ENCODE measurements at places on chromosomes 4 and X.

DNA sequence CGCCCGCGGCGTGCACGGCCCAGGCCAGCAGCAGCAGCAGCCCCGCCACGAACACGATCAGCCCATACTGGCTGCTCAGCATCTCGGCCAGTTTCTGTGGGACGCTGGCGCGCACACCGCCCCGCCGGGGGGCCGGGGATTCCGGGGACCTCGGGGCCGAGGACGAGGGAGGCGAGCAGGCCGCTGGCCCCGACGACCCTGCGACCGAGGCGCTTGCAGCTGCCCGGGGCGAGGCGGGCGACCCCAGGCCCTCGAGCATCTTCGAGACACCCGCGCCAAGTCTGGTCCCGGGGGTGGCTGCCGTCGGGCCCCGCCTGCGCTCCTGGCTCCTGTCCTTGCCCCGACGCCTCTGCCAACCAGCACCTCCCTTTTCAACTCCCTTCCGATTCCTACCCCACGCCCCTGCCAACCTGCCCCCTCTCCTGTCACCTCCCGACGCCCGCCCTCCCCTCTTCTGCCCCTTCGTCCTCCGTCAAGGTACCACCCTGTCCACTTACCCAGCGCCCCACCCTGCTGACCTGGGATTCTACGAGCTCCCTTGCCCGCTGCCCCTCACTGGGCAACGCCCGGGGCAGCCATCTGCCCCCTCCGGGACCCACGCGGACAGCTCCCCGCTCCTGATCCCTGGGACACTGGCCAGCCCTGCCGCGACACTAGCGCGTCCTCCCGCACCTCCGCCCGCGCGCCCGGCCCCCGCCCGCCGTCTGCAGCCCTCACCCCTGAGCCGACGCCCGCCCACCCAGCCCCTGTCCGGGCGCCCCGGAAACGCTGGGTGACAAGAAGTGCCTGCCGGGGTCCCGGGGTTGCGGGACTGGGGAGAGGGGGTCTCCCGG lies at the start of gene OTOP1:
TSS of gene OTOP1 (minus strand) at position 324 of the 833 bp plus-strand sequence. CDS start at position 259, 65 bp downstream.
- no peak for DNase-seq

DNA sequence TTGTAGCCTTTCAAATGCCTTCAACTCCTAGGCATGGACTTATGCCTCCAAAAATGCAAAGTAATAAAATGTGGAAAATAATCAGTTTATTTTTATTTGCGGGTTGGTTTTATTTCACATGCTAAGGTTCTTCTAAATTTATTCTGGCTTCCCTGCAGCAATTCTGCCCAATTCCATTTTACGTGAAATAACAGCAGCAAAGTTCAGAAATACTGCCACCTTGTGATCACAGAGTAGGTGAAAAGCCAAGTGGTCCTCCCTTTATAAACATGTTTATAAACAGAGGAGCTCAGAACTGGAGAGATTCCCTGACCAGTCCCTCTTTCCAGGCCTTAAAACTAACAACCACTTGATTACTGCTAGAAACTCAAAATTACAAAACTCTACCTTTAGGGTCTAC lies 14.7 kb upstream of the DCHS2 start:
- peak; percentile 24 for DNase-seq

DNA sequence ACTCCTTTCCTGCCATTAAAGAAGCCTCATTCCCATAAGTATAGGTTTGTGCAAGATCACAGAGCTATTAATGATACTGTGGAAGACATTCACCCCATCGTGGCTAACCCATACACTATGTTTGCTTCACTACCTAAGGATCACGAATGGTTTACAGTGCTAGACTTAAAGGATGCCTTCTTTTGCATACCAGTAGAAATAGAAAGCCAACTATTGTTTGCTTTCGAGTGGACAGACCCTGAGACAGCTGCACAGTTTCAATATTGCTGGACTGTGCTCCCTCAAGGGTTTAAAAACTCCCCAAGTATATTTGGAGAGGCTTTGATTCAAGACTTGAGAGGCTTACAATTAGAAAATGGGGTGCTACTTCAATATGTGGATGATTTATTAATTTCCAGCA lies 16.0 kb upstream of the PAPSS1 start:
- DNase-seq, result no peak

DNA sequence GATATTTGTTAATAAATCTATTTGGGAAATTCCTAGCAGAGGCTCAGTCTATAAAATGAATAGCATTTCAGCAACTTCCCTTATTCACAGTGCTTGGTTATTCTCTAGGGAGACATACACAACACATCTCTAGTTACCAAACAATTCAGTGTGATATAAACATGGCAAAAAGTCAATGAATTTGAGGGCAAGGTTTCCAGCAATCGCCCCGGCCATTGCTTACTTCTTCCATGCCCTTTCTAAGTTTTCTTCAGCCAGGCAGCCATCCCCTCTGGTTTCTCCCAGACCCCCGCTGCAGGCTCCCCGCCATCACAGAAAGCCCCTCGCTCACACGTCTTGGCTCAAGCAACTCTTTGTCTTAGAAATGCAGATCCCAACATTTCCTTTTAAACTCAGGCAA lies 4.4 kb downstream of the TLR7 start:
- DNase-seq, result no peak

All from amniotic epithelial cell (primary cell).